ENCODE measurements at places on chromosomes 2 and 18.

DNA sequence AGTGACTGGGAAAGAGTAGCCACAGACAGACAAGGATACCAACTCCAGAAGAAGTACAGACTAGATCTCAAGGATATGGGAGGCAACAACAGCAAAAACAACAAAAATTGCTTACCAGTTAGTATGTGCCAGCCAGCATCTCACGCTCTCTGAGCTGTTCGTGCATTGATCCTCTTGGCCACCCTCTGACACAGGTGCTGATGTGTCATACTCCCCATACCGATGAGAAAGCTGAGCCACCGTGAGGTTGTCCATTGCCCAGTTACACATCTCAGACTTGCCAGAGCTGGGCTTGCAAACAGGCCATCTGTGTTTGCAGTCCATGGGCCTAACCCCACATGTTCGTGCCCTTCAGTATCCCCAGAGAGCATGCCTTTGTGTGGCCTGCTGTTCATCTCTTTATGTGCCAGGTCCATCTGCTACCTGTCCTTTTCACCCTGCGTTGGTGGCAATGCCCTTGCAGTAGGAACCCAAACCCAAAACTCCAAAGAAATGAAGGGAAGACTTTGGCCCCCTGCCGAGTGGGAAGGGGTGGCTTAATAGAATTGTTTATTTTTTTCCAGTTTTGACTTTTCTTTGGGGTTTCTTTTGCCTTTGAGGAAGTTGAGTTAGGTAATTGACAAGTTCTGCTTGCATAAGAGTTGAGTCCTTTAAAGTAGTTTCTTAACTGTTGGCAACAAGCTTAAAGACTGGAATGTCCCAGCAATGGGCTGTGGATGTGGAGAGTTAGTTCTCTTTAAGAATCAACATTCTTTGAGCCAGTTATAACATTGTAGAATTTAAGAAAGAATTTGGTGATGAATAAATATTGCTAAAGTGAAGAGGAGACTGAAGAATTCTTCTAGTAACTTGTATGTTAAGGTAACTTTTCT lies 46.7 kb downstream of the LYPD6B start:
- DNase-seq, result no peak

DNA sequence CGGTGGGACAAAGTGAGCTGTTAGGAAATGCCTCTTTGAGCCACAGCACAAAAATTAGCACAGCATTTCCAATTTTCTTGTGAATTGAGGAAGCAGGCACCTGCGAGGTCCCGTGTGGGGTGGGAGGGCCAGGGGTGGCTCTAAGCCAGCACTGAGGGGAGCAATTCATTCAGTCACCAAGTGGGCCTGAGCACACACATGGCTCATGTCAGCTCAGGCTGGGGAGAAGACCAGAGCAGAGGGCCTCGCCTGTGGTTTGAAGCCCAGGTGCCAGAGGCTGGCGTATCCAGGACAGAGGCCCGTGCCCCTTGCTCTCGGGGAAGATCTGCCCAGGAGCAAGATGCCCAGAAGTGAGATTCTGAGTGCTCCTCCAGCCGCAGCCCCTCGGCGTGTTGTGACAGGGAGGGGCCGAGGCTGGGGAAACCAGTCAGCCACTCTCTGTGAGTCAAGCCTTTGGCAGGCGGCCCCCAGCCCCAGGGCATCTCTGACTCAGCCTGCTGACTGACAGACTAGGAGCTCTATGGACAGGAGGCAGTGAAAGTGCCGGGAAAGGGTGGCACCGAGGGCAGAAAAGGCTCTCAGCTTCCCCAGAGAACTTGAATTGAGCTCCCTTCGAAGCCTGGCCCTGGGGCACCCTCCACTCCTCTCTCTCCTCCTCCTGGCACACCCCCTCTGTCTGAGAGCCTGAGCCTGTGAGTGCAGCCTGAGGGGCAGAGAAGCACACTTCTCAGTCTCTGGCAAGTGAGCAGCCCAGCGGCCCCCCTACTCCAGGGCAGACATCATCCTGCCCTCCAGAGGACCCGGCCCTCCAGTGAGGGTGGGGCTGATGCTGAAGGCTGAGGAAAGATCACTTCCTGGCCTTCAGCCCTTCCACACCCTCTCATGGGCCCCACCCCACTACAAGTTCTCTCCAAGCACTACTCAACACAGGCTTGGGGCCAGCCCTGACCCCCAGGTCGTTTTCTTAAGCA lies 32.3 kb downstream of the CYP26B1 start:
- DNase-seq, result no peak

- no peak for DNase-seq
Measured at GRCh38 chr2:128505150-128505490, 186.5 kb upstream of the HS6ST1 start.

DNA sequence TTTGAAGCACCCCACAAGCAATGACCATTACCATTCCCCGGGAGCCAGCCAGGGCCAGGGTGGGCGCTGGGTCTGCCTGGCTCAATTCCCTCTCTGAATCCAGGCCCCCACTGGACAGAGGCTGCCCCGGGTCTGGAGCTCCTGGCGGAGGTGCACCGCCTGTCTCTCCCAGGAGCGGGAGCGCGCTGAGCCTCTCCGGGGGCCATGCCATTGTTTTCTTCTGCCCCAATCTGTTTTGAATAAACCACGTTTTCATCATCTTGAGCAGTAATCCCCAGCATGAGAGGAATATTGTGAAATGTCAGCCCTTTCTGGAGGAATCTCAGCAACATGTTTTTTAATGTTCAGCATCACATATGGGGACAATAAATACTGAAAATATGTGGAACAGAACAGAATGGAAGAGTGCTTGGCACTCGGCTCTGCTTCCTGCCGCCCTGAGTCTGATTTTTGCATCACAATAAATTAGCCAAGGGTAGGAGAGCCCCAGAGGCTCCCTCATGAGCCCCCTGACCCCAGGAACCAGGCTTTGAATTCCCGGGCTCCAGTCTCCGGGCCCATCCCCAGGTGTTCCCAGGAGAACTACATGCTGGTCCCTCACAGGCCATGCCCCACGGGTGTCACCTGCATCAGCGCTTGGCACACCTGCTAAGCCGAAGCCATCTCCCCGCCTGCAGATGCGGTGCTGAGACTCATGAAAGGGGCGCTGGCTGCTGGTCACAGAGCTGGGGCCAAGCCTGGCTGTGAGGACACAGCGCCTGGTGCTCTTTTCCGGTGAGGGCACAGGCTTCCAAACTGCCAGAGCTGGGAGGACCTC lies 88.8 kb downstream of the INHBB start:
- DNase-seq, result no peak

GRCh38 chr2:127048969-127049897 lies 57.7 kb downstream of the BIN1 start:
- no peak for DNase-seq

GRCh38 chr18:55778788-55779690 lies 191.0 kb upstream of the TCF4 start:
- DNase-seq, result no peak

- DNase-seq, result peak; percentile 54
Measured at GRCh38 chr2:239264838-239265651, 135.8 kb downstream of the HDAC4 start.

DNA sequence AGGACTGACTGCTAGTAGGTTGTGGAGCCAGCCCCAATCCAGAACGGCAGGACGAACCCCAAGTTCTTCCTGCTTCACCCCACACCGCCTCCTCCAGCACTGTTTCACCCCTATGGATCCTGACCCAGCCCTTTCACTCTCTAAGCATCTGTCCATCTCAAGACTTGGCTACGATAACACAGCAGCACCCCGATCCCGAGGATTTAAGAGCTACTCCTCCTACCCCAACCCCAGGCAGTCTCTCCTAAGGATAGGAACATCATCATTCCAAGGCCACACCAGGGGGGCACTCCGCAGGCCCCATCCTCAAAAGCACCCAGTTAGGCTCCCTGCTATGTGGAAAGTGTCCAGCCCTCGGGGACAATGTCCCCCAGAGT lies 645 bp downstream of the KCTD18 start:
- DNase-seq, result no peak

GRCh38 chr2:232611559-232612218 lies 21.7 kb upstream of the EFHD1 start:
- peak; percentile 55 for DNase-seq

DNA sequence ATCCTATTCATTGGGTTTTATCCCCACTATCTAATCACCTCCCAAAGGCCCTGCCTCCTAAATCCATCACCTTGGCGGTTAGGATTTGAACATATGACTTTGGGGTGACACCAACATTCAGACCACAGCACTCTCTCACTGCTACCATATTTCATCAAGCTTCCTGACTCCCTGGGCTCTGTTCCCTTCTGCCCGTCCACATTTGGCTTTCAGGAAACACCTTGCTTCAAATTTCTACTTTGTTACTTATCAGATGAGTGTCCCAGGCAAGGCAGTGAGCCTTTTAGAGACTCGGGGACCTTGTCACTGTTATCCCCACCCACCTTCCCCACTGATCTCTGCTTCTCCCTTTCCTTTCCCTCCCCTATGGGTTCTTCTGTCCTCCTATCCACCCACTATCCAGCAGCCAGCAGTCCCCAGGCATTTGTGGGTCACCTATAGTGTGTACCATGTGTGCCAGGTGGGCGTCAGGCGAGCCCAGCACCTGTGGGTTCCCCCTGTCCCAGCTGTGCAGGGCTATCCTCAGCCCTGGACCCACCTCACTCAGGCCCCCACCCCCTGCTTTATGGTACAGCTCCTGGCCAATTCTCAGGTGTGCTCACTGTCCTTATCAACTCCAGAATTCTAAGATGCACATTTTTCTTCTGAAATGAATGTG lies 230.9 kb downstream of the LOXHD1 start:
- DNase-seq, result no peak

- DNase-seq, result no peak
Measured at GRCh38 chr2:209411718-209412117, 12.1 kb upstream of the MAP2 start.

- no peak for DNase-seq
Measured at GRCh38 chr2:46065152-46065551, 232.1 kb upstream of the EPAS1 start.

DNA sequence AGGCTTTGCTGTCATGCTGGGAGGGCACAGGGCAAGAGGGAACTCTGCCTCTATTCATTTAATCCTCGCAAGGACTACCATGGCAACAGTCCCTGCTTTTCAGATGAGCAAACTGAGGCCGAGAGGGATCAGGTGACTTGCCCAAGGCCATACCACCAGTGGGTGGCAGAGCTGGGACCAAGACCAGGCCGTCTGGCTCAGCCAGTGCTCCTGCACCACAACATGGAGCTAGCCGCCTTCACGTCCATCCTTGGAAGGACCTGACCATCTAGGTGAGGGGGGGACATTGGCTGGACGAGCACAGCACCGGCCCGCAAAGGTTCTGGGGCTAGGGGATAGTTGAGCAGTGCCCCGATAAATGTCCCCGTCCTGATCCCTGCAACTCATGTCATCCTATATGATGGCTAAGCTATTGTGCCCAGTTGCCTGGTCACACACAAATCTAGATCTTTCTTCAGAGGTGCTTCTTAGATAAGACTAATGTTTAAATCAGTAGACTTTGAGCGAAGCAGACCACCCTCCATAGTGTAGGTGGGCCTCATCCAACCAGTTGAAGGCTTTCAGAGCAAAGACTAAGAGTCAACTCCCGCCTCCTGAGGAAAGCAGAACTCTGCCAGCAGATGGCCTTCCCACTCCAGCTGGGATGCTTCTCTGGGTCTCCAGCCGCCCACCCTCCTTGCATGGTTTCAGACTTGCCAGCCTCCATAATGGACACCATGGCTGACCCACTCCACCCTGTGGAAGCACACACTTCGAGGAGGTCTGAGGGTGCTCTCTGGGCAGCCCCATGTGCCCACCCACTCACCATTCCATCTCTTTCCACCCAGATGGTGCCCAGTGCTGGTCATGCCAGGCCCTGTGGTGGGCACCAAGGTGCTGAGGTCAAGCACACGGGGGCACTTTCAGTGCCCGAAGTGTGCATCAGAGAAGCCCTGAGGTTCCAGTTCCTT lies 214.8 kb upstream of the RAB6C start:
- DNase-seq, result no peak

- DNase-seq, result no peak
Measured at GRCh38 chr2:206784559-206785353, 19.4 kb downstream of the FASTKD2 start.

GRCh38 chr2:62928015-62928414 lies 122.6 kb upstream of the OTX1 start:
- DNase-seq, result no peak

DNA sequence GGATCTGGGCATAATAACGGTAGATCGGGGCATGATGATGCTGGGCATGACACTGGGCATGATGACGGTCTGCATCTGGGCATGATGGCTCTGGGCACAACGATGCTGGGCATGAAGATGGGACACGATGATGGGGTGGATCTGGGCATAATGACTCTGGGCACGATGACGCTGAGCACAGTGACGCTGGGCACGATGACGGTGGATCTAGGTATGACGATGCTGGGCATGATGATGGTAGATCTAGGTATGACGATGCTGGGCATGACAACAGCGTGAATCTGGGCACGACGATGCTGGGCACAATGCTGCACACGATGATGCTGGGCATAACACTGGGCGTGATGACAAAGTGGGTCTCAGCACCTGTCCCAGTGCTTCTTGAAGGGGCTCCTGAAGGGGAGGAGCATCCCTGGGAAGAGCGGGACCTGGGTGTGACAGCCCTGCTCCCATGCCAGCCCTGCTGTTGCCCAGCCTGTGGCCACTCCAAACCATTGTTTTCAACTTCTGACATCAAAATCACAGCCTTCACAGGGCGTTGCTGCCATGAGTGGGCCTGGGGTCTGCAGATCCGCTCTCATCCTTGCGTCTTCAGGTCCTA lies 30.4 kb upstream of the ALLC start:
- DNase-seq, result peak; percentile 1

DNA sequence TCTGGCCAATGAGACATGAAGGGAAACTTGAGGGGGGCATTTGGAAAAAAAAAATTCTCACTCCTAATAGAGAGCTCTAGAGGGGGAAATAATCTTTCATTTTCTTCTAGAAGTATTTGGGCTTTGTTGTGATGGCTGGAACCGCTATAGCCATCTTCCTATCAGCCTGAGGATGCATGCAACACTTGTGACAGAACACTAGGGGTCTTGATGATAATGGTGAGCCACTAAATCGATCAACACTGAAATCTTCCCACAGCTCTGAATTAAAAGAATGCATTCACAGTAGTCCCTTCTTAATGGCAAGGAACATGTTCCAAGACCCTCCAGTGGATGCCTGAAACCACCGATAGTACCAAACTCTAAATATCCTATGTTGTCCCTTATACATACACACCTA lies 325.3 kb downstream of the LNPK start:
- no peak for DNase-seq

GRCh38 chr2:40746191-40746590 lies 294.3 kb upstream of the SLC8A1 start:
- no peak for DNase-seq

DNA sequence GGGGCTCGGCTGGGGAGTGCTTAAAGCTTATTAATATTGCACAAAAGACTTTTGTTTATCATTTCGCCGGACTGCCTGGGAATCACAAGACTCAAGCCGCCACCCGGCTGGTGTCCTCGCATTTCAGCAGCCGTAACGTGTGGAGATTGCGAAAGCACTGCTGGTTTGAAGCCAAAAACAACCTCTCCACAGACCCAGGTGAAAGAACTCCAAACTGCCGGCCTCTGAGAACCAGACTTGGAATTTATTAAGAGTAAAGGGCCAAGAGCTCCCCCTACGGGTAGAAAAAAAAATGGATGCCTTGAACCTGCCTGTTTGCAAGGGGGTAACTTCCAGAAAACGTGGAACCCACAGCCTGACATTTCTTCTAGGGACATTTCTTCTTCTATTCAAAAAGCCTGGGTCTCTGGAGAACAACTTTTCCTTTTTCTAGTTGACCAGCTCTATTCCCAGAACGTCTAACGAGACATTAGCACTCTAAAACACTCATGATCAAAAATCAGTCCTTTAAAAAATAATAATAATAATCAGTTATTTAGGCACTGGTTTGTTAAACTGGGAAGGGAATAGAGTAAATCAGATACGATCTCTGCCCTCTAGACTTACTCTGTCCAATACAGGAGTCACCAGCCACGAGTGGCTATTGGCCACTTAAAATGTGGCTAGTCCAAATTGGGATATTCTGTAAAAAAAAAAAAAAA lies 216.3 kb downstream of the C1D start:
- DNase-seq, result no peak

Measured in CD4-positive, alpha-beta T cell (primary cell).